ENCODE measurements at places on chromosomes 2 and 18.

- no peak for DNase-seq
These were observed 351.0 kb downstream of the EN1 start for GRCh38 chr2:118496467-118496866.

GRCh38 chr2:177906041-177906718, 166.4 kb downstream of the PDE11A start:
- DNase-seq = peak; percentile 62

DNA sequence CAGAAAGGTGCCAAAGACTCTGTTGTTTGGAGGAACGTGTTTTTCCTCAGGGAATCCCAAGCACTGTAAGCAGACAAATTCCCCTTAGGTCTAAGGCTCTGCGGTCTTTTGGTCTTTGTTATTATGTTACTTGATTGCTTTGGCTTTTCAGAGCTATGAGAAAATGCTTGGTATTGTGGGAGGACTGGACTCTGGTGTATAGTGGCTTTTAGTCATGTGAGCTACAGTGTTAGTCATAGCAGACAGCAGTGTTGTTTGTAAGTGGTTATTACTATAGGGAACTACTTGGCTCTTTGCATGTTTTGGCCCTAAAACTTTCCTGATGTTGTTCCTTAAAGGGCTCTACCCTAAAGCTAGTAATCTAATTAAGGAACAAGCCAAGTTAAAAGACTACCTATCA, 956.2 kb upstream of the LRATD1 start:
- DNase-seq = no peak

GRCh38 chr2:230124757-230125431, 56.2 kb upstream of the SLC16A14 start:
- no peak for DNase-seq

GRCh38 chr2:238657132-238658053, 190.5 kb upstream of the TWIST2 start:
- DNase-seq = no peak

- no peak for DNase-seq
These were observed 4.2 kb upstream of the MEIS1 start for GRCh38 chr2:66430505-66431273.

DNA sequence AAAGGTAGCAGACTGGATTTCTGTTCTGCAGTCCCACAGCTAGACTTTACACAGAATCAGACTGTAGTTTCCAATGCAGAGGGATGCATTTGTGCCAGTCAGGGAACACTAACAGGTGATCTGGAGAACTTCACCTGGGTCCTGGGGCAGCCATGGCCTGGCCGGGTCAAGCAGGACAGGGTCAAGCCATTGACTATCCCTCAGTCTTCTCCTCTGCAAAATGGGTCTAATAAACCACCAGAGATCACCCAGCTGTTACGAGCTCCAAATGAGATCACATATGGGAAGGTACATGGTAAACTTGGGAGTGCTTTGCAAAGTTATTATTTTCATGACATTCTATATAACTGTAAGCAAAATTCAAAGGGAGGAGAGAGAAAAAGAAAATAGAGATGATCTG, 294.1 kb downstream of the CDCA7 start:
- no peak for DNase-seq

DNA sequence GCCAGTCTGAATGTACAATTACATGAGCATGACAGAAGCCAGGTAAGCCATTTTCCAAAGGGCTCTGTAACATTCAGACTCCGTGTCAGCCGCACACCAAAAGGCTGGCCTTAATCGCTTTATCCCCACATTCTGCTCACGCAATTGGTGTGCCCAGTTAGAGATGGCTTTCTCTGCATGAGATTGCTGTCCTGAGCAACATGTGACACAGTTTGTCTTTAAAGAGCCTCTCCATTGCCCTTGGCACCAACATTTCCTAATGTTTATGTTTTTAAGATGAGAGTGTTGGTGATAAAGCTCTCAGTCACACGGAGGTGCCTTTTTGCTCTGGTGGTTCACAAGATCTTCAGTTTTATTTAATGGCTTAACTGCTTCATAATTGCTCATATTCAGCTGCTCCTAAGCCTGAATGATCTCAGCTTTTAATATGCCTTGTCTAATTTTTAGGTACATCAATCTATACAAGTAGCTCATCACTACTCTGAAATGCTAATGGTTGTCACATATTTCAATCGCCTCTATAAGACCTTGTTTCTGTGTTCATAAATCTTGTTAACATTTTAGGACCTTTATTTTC, 164.8 kb upstream of the ACVR2A start:
- DNase-seq = peak; percentile 73

- DNase-seq = no peak
These were observed 140.8 kb downstream of the MEIS1 start for GRCh38 chr2:66575625-66576310.

- no peak for DNase-seq
These were observed 19.9 kb upstream of the BCL2L11 start for GRCh38 chr2:111100765-111101162.

- DNase-seq = no peak
These were observed 404 bp upstream of the AKAIN1 start for GRCh38 chr18:5197461-5197860.

GRCh38 chr2:222577341-222577740, 78.6 kb downstream of the FARSB start:
- DNase-seq = no peak

GRCh38 chr2:112737542-112738232, 16.9 kb downstream of the NT5DC4 start:
- no peak for DNase-seq

GRCh38 chr2:112272669-112273068, 2.7 kb upstream of the ZC3H6 start:
- DNase-seq = no peak

GRCh38 chr2:156803967-156804366, 367.8 kb downstream of the GPD2 start:
- peak; percentile 50 for DNase-seq

DNA sequence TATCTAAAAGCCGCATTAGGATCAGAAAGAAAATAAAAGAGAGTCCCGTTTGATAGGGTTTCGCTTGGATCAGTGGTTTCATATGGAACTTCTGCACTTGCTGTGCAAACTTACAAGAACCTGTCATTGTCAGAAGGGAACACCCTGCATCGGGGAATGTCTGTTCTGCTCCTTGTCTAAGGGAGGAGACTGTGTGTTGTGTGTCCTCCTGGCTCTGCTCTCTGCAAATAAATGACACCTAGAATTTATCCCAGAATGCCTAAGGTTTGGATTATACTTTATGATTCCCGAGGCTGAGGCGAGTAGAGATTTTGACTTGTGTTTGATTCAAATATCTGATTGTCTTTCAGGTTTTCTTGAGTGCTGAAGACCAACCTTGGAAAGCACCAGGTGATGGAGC, 785.1 kb downstream of the GALR1 start:
- DNase-seq = no peak

DNA sequence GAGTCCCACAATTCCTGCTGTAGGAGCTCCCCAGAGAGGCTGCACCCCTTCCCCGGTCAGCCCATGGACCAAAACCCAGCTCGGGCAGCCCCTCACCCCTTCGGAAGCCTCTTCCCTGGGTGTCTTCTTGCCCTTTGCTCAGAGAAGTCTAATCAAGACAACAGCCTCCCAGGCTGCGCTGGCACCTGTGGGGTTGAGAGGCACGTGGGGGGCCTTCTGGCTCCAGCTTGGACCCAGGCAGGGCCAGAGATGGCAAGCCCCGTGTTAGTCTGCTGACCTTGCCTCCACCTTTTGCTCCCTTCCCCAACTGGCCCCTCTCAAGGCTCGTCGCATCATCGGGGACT, 10.4 kb downstream of the SLC4A3 start:
- DNase-seq = no peak

- DNase-seq = peak; percentile 51
These were observed 73.5 kb downstream of the PHLPP1 start for GRCh38 chr18:62788876-62789275.

DNA sequence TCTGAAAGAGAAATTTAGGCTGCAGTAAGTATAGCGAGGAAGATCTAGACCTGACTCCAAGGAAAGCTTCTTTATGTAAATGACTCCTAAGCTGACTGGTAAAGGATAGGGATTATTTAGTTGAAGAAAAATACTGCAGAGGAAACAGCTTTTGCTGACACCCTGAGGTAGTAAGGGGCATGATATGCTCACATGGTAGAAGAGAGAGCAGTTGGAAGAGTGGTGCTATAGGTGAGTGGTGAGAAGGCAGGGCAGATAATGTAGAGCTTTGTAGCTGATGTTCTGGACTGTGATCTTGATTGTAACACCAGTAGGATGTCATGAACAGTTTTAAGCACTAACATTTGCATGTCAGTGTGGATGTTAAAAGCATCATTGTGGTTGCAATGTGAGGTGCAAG, 639.1 kb upstream of the SLC39A10 start:
- DNase-seq = no peak

DNA sequence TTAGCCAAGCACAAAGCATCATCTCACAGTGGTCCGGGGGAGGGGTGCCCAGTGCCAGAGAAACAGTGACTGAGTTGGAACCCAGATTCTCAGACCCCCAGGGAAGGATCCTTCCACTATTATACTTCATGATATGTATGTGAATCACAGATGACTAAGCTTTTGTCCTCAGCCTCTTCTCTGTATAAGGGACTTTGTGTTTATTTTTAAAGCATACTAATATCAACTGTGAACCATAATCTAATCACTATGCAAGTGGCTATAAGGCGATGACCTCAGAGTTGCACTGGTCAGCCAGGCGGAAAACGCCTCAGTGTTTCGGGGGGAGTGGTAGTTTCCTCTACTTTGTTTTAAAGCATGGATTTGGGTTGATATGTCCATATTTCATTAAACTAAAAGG, 160.4 kb upstream of the TMEM200C start:
- no peak for DNase-seq

- peak; percentile 34 for DNase-seq
These were observed 143.6 kb upstream of the PXDN start for GRCh38 chr2:1887915-1888314.

DNA sequence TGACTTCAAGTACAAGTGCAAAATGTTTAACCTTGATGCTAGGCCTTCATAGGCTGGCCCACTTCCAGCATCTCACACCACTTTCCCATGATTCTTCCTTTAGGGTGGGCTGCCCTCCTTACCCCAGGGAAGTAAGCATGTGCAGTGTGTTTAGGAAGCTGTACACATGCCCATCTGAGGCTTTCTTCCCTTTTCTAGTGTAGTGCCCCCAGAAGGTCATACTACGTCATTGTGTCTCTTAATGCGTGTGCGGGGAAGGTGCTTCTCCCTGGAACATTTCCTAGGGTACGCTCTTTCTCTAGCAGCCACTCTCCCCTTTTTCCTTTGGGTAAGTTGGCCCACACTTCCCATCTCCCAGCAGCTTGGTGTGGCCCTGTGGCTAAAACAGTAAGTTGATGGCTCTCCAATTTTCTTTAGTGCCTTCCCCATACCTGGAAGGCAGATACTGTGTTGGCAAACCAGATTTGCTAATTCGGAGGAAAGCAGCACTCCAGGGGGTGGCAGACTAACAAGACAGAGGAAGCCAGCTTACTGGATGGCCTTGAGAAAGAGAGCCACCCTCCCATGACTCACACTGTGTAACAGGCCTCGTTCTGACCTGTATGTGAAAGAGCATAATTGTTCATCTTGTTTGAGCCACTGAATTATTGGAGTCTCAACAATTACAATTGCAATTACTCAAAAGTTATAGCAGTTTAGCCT, 1.1 kb upstream of the SULT6B1 start:
- DNase-seq = no peak

GRCh38 chr2:71965530-71965929, 182.1 kb downstream of the CYP26B1 start:
- DNase-seq = no peak

DNA sequence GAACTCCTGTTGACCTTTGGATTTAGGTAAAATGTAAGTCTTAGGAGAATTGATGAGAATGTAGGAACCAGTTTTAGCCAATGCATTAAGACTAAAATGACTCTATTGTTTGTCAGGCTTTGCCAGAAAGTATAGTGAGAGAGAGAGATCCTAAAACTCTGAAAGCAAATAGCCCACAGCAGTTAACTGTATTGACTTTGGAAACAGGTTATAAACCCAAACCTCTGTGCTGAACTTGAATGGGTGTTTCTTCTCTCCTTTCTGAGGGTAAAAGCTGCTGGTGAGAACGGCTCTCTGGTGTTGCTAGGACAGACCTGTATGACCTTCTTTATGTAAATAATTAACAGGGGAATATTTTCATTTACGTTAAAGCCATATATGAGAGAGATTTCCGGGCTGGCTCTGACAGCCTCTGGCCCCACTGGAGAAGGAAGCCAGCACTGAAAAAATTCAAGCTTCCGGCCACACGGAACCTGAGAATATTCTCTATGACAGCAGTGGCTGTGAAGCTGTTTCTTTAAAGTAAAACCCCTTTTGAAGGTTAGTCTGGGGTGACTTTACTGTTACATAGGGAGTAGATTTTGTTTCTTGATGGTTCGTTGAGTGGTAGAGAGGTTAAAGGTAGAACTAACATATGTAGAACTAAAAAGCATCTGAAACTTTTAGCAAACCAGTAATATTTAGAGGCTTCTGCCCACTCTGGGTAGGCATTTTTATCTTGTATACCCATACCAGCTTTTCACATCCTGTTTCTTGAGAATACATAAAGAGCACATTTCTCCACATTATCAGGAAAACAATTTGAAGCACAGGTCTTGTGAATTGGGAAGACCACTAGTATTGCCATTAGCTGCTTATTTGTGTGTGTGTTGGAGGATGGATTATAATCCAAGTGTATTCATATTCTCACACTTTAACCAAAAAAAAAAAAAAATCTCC, 123.8 kb downstream of the SPTBN1 start:
- no peak for DNase-seq

GRCh38 chr2:133734716-133735495, 166.6 kb upstream of the NCKAP5 start:
- no peak for DNase-seq

- DNase-seq = no peak
These were observed 171.1 kb upstream of the RBMS1 start for GRCh38 chr2:160664603-160665140.

- no peak for DNase-seq
These were observed 139.4 kb downstream of the GFPT1 start for GRCh38 chr2:69247583-69247982.

DNA sequence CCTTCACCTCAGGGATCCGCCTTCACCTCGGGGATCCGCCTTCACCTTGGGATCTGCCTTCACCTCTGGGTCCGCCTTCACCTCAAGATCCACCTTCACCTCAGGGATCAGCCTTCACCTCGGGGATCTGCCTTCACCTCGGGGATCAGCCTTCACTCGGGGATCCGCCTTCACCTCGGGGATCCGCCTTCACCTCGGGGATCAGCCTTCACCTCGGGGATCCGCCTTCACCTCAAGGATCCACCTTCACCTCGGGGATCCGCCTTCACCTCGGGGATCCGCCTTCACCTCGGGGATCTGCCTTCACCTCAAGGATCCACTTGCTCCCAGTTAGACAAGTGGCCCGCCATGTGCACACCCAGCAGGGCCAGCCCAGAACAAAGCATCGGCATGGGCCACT, 7.3 kb downstream of the KIF1A start:
- DNase-seq = no peak

DNA sequence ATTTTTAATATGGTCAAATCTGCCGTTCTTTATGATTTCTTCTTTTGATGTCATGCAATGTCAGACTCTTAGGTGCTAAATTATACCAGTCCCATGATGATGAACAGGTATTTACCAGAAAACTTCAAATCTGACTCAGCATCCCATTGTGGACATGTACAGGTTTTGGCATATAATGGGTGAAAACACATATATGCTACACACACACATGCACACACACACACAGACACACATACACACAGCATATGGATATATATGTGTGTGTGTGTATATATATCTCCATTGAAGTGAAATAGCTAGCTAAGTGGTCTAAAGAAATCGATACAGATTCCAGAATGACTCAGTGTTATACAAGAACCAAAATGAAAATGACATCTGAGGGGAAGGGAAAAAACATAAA, 7.4 kb downstream of the PLEK start:
- DNase-seq = no peak

GRCh38 chr2:70049255-70049654, 38.0 kb upstream of the PCBP1 start:
- no peak for DNase-seq

All from NCI-H2081 (cell line).